ENCODE measurements at places on chromosomes 12 and 14.

DNA sequence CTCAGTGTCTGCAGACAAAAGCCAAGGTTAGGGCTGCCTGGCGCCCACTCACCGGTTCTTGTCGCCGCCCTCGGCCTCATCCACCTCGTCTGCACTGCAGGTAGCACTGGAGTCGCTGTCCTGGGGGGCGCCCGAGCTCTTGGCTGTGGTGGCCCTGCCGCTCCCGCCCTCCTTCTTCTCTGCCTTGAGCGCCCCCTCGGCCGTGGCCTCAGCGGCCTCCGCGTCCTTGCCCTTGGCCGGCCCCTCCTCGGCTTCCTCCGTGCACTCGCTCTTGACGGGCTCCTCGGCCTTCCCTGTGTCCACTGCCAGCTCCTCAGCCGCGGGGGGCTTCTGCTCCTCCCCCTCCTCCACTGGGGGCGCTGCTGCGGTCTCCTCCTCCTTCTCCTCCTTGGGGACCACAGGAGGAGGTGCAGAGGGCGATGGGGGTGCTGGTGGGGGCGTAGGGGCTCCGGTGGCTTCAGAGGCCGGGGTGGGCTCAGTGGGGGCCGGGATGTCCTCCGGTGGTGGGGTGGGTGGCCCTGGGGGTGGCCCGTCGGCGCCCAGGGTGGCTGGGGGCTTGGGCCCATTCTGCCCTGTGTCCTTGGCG lies 77.2 kb downstream of the RFLNA start:
- no peak for DNase-seq

- DNase-seq = no peak
Observed at GRCh38 chr12:12909228-12909994, 18.0 kb downstream of the GPRC5A start.

- DNase-seq = no peak
Observed at GRCh38 chr12:122022393-122023338, 982 bp downstream of the BCL7A start.

- DNase-seq = no peak
Observed at GRCh38 chr12:6928022-6928702, 403 bp downstream of the ATN1 start.

GRCh38 chr14:103882503-103883262 lies 35.3 kb upstream of the PPP1R13B start:
- no peak for DNase-seq

- DNase-seq = no peak
Observed at GRCh38 chr12:93085383-93086287, 156.5 kb upstream of the EEA1 start.

DNA sequence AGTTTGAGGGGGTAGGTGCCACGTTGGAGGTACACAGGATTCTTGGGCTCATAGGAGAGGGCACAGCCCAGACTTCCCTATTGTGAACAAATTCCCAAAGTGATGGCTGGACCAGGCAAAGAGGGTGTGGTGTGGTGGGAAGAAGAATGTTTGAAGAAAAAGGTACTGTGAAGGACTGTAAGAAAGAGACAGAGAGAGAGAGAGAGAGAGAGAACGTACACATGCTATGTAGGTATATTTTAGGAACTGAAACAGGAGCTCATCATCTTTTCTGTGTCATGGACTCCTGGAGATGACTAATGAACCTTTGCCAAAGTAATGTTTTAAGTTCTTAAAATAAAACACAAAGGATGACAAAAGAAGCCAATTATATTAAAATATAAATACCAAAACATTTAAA lies 24.5 kb downstream of the SLC17A8 start:
- DNase-seq = no peak

DNA sequence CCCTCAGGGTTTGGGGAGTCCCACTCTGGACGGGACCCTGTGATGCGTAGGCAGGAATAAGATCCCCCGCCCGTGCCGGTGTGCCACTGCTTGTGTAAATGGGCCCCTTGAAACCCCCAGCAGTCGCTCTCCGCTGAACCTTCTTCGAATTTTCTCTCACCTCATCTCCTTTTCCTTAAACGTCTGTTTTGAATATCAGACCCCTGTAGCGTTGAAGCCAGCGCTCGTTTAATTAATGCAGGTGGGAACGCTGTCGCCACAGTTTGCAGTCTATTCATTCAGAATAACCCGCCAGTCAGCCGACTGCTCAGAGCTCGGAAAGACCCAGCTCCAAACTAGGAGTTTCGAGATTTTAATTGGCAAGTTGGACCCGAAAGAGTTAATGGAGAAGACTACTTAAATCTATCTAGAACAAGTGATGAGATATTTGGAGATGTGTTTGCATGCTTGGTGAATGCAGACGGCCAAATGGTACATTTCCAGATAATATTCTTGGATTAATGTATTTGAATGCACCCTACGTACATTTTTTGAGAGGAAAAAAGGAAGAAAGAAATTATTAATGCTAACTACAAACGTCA lies 739 bp upstream of the PPP2R5E start:
- DNase-seq = no peak

DNA sequence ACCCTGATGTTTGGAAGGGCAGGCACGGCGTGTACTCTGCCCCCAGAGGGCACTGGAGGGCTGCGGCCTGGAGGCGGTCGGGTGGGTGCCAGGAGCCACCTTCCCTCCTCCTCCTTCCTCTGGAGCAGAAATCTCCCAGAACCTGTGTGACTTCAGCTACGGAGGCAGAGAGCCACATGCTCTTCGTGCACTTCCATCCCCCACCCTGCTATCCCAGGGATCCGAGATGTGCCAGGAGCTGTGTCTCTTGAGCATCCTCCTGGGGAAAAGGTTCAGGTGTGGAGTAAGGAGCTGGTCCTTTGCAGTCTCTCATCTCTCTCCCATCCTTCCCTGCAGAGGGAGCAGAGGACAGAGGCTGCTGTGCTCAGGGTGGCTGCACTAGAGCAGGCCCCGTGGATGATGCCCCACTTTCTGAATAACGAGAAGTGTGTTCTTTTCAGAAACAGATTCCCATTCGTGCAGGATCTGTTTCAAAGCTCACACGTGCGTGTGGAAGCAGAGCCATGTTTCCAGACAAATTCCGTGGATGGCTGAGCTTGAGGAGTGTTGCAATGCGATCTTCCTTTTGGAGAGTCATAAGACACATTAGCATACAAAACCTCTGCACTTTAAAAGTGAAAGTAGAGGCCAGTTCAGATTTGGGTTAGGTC lies 162.9 kb downstream of the ADGRD1 start:
- DNase-seq = no peak

DNA sequence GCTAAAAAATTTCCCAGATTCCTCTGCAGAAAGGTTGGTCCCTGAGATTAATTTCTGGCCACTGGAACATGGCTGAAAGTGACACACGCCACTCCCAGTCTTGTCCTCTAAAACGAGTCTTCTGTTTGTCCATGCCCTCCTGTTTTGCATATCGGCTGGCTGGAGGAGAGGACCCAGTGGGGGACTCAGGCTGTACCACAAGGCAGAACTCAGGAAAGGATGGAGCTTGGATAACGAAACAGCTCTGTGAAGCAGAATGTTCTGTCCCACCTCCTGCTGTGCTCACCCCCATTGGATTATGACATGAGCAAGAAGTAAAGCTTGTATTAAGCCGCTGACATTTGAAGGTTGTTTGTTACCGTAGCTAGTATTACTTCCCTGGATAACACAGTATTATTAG lies 856.2 kb downstream of the BCL11B start:
- DNase-seq = no peak

- DNase-seq = peak; percentile 21
Observed at GRCh38 chr12:91811481-91812287, 334.0 kb downstream of the BTG1 start.

GRCh38 chr12:129076441-129077320 lies 223.4 kb downstream of the GLT1D1 start:
- DNase-seq = no peak

DNA sequence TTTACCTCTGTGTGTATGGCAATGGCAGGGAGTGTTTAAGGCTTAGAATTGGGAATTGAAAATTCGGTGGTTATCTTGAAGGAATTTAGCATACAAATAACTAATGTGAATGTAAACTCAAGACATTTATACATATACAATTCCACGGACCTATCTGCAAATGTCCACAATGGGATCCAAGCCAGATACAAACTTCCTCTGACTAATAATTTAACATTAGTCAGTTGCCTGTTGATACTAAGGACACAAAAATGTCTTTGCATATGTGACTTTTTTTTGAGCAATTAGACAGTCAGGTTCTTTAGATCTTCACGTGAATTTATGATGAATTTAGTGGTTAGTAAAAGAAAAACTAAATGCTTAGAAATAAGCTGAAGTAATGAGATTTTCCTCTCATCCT lies 40.5 kb downstream of the ESR2 start:
- peak; percentile 66 for DNase-seq

- DNase-seq = peak; percentile 36
Observed at GRCh38 chr12:121334513-121335343, 17.5 kb downstream of the ANAPC5 start.

GRCh38 chr12:124380796-124381455 lies 86.0 kb downstream of the RFLNA start:
- DNase-seq = no peak

GRCh38 chr14:71380271-71380670 lies 473.0 kb downstream of the PCNX1 start:
- DNase-seq = no peak

DNA sequence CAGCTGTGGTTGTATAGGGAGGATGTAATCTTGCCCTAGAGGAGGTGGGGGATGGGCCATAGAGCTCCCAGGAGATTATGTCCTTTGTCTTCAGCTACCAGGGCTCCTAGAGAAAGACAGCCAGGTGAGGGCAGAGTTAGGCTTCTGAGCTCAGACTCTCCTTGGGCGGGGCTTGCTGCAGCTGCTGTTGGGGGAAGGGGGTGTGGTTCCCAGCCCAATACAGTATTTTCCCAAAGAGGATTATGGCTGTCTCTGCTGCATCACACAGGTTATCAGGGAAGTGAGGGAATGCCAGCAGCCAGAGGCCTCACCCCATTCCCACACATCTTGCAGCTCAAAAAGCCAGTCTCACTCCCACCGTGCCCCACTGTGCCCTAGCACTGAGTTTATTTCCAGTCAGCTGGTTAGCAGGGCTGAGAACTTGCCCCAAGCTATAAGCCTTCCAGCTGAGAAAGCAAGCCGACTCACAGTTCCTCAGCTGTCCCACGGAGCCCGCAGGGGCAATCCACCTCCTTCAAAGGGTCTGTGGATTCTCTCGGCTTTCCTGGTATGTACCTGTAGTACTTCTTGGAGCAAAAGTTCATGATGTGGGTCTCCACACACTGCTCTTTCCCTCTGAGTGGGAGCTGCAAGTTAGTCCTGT lies 217.3 kb upstream of the CPNE8 start:
- DNase-seq = no peak

All from AG04450 (cell line).